T-helper 1 cell (primary cell): ENCODE measurements at places on chromosomes 12 and 14.

GRCh38 chr12:58873496-58873895 lies 46.8 kb downstream of the LRIG3 start:
- no peak for DNase-seq

DNA sequence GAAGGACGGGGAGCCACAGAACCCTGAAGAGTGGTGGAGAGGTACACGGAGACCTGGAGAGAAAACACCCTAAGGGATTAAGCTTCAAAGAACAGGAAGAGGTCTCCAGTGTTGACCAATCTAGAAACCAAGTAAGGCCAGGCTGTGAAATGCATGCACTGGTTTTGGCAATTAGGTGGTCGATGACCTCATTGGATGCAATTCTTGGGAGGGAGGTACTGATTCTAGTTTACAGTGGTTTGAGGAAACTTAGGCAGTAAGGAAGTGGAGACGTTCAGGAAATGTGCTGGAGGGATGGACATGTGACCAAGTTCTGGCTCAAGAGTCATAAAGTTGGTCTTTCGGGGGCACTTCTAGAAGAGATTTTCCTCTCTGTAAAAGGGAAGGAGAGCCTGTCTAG lies 91.3 kb upstream of the CEP83 start:
- DNase-seq: no peak

DNA sequence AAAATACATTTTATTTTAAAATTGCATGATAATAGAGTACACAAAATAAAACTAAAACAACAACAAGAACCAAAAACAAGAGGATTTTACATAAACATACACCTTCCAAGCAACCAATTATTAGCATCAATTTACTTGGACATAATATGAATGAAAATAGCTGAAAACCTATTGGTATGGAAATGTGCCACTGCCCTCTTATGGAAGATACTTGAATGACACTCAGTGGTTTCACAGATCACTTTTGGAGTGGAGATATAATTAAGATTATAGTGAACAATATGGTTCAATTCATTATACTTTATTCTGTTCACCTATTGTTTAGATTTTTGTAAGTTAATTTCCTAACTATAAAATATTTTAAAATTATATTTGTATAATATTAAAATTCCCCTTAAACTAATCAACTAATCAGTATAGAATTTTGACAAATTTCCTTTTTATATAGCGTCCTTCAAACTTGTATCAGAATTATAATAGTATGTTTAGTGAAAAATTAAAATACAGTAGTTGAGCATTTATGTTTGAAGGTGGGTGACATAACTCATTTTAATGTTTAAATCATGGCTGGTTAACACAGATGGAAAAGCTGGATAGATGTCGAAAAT lies 70.1 kb downstream of the SLC6A15 start:
- no peak for DNase-seq

DNA sequence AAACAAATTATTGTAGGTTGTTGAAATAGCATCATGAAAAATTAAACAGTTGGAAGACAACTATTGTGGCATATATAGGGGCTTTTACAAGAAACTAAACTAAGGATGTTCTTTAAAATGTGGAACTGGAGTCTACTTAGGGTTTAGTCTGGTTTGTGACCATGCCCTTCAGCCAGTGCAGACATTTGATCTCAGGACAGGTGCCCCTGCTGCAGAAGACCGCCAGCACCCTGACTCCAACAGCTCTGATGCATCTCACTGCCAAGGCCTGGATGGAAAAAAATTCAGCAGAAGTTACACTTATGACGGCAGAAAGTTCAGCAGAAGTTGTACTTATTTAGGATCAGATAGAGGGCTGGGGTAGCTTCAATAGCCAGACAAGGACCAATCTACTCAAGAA lies 51.5 kb downstream of the TMEM117 start:
- DNase-seq: no peak

GRCh38 chr12:98793121-98793520 lies 148.0 kb downstream of the APAF1 start:
- no peak for DNase-seq

- no peak for DNase-seq
Observed at GRCh38 chr12:62783881-62784280, 151.1 kb downstream of the PPM1H start.

DNA sequence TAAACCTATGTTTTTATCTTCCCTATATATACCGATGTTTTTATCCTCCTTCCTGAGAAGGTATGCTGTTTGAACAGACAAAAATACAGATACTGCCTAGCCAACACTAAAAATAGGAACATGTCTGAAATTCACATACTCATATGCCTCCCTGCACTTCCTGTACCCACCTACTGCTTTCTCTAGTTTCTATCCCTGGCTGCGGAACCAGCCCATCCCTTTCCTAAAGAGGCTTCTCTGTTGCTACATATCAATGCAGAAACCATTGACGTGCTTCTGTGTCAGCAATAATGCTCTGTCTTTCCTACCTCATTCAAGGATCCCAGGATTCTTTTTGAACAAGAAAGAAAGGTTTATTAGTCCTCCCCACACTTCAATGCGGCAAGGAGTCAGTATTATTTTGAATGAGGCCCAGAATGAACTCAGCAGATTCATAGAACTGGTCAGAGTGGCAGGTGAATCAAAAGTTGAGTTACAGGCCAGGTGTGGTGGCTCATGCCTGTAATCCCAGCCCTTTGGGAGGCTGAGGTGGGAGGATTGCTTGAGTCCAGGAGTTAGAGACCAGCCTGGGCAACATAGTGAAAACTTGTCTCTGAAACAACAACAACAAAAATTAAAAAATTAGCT lies 67.8 kb upstream of the NAP1L1 start:
- DNase-seq: no peak

GRCh38 chr12:75815756-75816155 lies 215.8 kb downstream of the PHLDA1 start:
- no peak for DNase-seq

DNA sequence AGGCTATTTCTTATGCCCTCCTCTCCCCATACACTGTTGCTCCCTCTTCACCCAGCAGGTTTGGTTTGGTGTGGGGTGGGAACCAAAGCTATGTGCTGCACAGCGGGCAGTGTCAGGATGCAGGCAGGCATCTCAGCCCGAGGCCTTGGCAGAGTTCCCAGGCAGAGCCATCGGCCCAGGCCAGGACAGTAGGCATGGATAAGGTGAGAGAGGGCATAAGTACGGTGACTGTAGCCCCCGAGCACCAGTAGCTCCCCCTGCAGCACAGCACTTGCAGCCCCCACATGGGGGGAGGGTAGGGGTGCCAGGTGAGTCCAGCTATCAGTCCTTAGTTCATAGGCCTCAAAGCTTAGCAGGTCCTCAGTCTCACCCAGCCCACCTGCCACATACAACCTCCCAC lies 7.2 kb downstream of the KLHL33 start:
- no peak for DNase-seq

DNA sequence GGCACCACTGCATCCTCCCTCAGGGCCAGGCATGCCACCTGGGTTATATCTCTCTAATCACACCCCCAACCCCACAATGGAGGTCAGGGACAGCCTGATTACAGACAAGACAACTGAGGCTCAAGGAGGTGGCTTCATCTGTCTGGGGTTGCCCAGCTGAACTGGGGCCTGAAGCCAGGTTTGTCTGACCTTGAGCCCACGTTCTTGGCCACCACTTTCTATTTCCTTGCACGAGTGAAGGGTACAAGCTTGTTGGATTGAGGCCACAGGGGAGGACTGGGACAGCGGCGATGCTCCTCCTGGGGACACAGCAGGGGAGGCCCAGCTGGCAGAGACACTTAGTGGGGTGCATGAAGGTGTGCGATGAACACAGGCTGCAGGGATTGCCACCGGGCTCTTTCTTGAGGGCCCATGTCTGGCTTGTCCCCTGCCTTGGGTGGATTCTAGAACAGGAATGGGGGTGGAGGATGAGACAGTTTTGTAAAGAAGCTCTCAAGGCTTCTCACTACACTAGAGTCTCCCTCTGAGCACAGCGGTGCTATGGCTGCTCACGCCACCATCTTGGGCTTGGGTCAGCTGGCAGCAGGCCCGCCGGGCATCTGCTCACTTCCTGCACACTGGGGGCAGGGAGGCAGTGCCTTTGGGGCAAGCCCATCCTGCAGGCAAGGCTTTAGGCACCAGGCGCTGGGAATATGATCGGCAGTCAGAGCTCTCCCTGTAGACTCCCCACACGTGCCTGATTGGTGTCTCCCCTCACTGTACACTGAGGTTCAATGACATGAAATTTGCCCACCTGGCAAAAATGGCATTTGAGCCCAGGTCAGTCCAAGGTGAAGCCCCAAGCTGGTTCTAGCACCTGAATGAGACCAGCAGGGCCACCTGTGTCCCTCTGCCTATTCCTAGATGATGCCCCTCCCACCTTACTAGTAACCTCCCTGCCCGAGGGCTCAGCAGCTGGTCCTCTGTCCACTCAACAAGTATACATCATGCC lies 16.0 kb downstream of the RITA1 start:
- no peak for DNase-seq

GRCh38 chr12:132124766-132125425 lies 19.2 kb downstream of the DDX51 start:
- DNase-seq: no peak

DNA sequence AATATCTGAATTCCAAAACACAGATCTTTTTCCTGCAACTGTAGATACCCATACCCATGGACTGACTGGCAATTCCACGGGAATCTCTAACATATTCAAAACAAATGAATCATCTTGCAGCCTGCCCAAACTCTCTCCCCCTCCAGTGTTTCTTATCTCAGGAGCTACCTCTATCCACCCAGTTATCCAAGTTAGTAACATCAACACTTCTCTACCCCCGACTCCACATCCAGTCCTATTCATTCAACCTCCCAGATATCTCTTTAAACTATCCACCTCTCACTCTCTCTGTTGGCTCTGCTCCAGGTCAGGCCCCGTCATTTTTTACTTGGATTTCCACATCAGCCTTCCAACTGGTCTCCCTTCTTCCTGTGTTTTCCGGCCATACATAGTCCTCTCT lies 6.7 kb upstream of the KCNH5 start:
- DNase-seq: no peak

DNA sequence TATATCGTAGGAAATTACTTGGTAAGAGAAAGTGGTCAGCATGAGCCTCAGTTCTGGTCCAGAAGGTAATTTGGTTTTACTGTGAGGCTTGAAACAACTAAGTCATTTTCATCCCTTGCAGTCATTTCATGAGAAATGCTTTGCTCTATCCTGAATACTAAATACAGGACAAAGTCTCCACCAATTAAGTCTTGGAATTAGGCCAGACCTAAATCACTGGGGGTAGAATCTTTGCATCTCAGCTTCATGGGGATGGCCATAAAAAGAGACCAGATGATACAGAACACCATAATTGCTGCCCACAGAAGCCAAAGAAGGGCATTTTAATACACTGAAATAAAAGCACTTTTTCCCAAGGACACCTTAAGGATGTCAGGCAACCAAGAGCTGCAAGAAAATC lies 277.9 kb upstream of the DCN start:
- no peak for DNase-seq

DNA sequence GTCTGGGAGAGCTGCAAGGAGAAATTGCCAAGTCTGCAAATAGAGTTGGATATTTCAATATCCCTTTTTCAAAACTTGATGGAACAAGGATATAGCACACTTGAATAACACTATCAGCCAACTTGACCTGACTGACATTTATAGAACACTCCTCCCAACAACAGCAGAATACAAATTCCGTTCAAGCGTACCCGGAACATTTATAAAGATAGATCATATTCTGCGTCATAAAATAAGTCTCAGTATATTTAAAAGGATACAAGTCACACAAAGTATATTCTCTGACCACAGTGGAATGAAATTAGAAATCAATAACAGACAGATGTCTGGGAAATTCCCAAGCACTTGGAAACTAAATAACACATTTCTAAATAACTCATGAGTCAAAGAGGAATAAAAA lies 29.0 kb upstream of the MEG3 start:
- DNase-seq: no peak

DNA sequence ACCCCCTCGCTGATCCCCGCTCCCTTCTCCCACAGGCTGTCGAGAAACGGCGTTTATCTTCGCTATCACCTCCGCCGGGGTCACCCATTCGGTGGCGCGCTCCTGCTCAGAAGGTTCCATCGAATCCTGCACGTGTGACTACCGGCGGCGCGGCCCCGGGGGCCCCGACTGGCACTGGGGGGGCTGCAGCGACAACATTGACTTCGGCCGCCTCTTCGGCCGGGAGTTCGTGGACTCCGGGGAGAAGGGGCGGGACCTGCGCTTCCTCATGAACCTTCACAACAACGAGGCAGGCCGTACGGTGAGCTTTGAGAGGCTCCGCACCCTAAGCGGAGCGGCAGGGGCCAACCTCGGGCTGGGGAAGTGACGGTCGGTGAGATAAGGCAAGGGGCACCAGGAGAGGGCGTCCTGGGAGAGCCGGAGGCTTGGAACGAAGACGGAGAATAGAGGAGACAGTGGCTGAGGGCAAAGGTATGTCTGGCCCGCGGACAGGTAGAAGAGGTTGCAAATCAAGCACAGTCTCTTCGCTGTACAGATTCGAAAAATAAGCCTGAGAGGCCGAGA lies 2.3 kb downstream of the WNT1 start:
- peak; percentile 24 for DNase-seq

GRCh38 chr14:95664546-95664945 lies 21.7 kb upstream of the TCL1B start:
- no peak for DNase-seq

DNA sequence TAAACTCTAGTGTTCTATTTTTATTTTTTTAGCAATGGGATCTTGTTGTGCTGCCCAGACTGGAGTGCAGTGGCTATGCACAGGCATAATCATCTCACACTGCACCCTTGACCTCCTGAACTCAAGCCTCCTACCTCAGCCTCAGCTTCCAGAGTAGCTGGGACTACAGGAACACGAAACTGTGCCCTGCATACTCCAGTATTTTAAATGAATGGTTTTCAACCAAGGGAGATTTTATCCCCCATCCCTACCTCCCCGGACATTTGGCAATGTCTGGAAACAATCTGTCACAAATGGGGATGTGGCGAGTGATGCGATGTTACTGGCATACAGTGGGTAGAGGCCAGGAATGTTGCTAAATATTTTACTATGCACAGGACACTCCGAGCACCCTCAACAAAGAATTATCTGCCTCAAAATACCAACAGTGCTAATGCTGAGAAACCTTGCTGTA lies 2.1 kb downstream of the CBX5 start:
- DNase-seq: no peak

GRCh38 chr14:72891666-72892102 lies 2.2 kb downstream of the DPF3 start:
- no peak for DNase-seq

GRCh38 chr12:66340131-66340530 lies 37.8 kb downstream of the HELB start:
- DNase-seq: no peak

DNA sequence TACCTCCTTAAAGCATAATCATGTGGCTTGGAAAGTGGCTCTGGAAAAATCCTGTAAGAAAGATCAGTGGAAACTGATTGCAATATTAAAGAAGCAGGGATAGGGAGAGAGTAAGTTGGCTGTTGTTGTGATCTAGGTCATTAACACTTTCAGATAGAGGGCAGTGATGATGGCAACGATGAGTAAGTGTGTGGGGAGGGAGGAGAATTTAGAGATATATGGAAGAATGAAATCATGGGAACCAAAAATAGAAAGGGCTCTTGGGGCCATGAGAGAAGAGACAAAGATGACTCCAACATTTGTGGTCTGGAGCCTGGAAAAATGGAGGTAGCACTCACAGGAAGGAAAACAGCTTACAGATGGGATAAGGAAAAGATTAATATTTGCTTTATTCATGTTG lies 23.3 kb downstream of the SNRPF start:
- no peak for DNase-seq
